ENCODE measurements at places on chromosomes 16 and 17.

DNA sequence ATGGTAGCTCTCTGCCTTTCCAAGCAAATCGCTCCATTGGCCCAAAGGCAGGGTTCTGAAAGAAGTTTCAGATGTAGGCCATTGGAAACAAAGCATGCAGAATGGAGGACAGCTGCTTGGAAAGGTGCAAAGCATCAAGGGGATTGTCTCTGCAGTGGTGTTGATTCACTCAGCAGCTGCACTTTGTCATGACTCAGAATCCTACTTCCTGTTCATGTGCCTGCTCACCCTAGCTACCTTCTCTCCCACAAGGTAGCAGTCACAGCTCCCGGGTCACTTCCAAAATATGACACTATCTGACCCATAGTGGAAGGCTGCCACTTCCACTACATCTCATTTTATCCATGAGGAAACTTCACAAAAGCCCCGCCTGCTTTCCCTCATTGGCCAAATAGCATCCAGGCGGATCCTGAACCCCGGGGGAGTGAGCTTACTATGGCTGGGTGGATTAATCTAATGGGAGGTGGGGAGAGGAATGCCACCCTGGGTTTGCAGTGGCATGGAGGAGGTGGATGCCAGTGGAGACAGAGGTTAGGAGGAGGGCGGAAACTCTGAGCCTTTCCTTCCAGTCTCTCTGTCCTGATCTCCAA is 74.7 kb upstream of the NKD1 start:
- DNase-seq: no peak

GRCh38 chr17:57275071-57275764 is 18.9 kb downstream of the MSI2 start:
- DNase-seq: no peak

GRCh38 chr16:71734511-71734910 is 10.0 kb upstream of the PHLPP2 start:
- DNase-seq: no peak

GRCh38 chr17:77321649-77322513 is 181.1 kb downstream of the SEC14L1 start:
- DNase-seq: peak; percentile 47

DNA sequence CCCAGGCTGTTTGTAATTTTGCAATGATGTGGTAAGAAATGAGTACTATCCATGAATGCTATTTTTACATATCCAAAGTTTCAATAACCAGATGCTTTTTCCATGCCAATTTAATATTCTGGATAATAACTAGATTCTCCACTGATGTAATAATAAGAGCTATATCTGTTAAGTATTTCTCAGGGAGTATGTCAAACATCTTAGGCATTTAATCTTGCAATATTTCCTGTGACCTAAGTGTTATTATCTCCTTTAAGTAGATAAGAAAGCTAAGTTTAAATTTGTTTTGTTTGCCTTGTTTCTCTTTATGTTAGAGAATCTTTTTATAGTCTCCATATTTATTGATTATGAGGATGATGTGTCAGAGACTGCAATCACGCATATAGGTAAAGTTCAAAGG is 32.3 kb upstream of the HS3ST3A1 start:
- DNase-seq: no peak

DNA sequence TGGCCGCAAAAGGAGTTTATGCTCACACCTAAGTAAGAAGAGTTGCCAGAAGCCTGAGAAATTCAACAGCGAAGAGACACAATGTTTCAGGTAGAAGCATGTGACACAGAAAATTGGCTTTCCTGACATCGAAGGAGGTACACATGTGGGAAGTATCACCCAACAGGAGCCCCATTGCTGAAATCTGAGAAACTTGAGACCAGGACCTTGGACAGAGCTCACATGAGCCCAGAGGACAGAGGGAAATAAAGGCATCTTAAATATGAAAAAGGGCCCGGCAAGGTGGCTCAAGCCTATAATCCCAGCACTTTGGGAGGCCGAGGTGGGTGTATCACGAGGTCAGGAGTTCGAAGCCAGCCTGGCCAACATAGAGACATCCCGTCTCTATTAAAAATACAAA is 304.1 kb upstream of the C16orf82 start:
- peak; percentile 31 for DNase-seq

DNA sequence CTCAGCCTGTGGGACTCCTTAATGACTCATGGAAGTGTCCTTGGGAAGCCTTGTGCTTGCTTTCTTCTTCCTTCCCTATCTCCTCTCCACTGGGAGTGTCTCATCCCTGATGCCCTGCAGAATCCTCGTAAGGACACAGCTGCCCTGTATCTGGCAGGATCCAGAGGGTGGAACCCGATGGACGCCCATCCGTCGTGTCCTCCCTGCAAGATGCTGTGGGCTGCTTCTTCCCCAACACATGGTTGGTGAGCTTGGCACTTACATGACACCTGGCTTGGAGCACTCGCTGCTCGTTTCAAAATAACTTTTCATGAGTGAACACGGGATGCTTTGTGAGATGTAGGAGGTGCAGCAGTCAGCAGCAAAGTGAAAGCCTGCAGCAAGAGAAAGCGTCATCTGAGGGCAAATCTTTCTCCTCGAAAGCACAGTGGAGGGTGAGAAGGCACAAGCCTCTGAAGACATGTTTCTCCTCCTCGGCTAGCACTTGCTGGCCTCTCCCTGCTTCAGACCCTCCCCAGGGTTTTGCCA is 3.3 kb downstream of the CCL15 start:
- no peak for DNase-seq

DNA sequence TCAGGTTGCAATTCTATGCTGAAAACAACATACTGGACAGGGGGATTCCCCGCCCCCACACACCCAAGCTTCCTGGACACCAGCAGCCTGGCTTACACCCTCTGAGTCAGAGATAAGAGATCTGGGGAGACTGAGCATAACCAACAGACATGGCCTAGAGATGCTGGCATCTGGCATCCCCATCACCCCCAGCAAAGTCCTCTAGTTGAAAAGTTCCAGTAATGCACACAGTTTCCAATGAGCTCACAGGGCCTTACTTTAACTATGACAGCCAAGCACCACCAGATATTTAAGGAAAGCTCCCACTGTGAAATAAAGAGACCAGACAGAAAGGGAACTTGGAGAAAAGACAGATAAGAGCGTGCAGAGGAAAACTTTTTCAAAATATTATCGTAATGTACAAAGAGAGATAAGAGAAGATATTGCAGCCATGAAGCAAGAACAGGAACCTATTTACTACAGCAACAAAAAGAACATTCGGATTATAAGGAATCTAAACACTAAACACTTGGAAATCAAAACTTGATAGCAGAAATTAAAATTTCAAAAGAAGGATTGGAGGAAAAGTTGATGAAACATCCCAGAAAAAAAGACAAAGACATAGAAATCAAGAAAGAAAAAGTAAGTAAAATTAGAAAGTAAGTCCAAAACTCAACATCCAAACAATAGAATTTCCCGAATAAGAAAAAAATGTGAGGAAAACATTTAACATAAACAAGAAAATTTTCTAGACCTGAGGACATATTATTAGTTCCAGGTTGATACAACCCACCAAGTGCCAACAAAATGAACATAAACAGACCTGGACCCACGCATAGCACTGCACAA is 17.2 kb upstream of the ALOX15 start:
- no peak for DNase-seq

DNA sequence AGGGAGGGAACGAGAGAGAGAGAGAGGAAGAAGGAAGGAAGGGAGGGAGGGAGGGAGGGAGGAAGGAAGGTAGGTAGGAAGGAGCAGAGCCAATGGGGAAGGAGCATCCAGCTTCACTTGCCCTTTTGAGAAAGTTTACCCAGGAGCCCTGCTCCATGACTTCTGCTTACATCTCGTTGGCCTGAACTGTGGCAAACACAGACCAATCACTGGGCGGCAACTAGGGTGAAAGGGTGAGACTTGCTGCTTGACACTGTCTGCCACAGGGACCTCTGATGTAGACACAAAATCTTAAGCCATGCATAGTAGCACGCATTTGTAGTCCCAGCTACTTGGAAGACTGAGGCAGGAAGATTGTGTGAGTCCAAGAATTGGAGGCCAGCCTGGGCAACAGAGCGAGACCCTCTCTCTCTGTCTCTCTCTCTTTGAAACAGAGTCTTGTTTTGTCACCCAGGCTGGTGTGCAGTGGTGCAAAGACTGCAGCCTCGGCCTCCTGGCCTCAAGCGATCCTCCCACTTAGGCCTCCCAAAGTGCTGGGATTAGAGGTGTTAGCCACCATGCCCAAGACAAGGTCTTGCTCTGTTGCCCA is 19.5 kb upstream of the TUBG2 start:
- DNase-seq: no peak

GRCh38 chr17:42311240-42312034 is 23.1 kb downstream of the STAT5A start:
- DNase-seq: peak; percentile 91

- DNase-seq: no peak
Observed at GRCh38 chr17:32771396-32771795, 105.5 kb downstream of the MYO1D start.

DNA sequence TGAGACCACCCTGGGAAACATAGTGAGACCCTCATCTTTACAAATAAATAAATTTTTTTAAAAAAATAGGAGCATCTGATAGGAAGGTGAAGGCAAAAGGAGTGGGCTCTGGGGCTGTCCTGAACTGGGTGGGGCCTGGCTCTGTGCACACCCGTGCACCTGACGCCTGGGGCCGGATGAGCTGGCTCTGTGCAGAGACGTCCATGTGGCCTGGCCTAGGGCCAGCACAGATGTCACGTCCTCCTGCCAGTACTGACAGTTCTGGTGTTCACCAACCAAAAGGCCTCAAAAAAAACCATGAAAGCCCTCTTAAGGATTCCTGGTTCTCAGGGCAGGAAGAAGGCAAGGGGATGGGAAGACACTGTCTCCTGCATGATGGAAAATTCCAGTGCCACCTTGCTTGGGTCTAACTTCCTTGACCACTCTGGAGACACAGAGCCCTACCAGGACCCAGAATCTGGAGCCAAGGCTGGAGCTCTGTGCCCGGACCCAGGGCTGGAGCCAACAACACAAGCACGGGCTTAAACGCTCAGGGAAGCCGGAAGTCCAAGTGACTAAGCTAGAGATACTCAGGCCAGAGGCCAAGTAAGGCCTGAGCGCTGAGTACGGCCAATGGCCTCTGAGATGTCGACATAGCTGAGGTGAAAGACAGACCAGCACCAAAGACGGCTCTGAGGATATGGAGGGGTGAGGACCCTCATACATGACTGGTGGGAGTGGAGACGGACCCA is 32.9 kb downstream of the COPRS start:
- DNase-seq: no peak

- no peak for DNase-seq
Observed at GRCh38 chr17:62739645-62740388, 68.3 kb downstream of the MARCHF10 start.

- peak; percentile 20 for DNase-seq
Observed at GRCh38 chr17:74513987-74514631, 17.2 kb downstream of the CD300LB start.

- peak; percentile 58 for DNase-seq
Observed at GRCh38 chr17:78144736-78145641, 1.2 kb upstream of the C17orf99 start.

- no peak for DNase-seq
Observed at GRCh38 chr17:292531-293382, 59.9 kb downstream of the RPH3AL start.

- DNase-seq: no peak
Observed at GRCh38 chr17:45954914-45955313, 44.1 kb upstream of the STH start.

- DNase-seq: no peak
Observed at GRCh38 chr17:81345228-81346089, 49.8 kb upstream of the BAHCC1 start.

DNA sequence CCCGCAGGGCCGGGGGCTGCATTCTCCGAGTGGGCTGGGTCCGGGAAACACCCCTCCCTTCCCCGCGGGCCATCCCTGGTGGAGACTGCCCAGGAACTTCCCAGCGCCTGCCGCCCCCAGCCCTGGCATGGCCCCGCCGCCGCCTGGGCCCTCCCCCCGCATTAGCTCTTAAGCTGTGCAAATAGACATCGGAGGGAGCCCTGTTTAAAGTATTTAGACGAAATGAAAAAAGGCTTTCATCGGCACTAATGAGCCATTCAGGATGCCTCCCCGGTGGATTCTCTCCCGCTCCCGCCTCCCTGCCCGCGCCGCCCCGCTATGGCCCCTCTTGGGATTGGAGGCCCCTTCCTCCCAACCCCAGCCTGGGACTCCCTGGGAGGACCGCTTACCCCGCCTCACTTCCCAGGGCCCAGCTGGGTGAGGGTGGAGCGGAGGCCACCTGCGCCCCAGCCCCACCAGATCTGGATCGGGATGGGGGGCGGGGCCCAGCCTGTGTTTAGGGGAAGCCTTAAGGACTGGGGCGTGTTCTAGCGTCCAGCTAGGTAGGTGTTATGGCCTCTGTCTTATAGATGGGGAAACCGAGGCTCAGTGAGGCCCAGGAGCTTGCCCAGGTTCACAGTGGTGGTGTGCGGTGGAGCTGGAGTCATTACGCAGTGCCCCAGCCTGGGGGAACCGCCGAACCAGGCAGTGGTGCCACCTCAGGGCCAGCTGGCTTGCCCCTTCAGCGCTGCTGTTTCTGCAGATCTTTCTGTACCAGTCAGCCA is 19.7 kb downstream of the SEZ6 start:
- DNase-seq: peak; percentile 26

DNA sequence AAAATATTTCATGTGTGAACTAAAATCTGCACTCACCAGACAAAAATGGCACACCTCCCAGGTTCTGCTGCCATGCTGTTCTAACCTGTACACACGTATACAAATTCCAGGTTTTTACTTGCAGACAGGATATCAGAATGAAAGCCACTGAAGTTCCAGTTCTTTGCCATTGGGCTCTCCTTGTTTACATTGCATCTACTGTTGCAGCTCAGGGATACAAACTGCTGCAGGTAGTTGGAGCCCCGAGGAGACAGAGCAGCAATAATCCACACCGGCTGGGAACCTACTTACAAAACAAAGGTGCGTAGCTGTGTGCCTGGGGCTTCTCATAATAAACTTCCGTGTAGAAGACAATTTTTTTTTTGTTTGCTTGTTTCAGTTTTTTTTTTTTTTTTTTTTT is 59.6 kb downstream of the HAPSTR1 start:
- DNase-seq: no peak

- peak; percentile 43 for DNase-seq
Observed at GRCh38 chr17:80220736-80221215, 549 bp downstream of the SLC26A11 start.

GRCh38 chr17:9615486-9615885 is 29.8 kb upstream of the USP43 start:
- DNase-seq: no peak

DNA sequence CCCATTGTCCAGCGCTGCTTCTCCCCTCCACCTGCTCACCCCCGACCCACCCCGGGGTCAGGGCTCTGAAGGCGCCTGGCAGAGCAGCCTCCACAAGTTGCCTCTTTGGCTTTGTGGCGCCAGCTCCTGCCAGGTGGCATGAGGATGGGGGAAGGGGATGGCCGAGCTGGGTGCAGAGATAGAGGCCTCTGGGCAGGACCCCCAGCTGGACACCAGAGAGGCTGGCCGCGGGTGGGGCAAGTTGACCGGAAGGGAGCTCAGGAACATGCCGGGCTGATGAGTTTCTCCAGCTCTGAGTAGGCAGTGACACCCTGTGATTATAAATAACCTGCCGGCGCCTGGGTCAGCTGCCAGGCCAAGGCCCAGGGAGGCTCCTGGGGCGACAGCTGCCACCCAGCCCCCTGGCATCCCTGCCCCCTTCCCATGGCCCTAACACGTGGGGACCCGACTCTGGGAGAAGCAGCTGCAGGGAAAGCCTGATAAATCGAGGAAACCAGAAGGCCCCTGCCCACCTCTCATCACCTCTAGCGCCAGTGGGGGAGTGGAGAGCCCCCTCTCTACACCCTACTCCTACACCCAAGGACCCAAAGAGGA is 729 bp downstream of the P2RX5 start:
- DNase-seq: no peak

Data from kidney (tissue), 22 donors.